ENCODE measurements at places on chromosomes 2 and 18.

GRCh38 chr2:112646102-112646719, 472 bp downstream of the SLC20A1 start:
- DNase-seq, result peak; percentile 37

DNA sequence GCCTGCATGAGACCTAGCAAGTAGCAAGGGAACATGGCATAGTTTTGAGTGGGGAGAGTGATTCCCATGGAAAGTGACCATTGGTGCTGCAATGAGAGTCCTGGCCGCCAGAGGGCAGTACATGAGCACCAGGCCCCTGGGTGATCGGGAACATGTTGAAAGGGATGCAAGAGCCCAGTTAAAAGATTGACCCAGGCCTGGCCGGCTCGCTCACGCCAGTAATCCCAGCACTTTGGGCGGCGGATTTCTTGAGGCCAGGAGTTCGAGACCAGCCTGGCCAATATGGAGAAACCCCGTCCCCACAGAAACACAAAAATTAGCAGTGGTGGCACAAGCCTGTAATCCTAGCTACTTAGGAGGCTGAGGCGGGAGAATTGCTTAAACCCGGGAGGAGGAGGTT, 22.2 kb downstream of the FAP start:
- DNase-seq, result peak; percentile 41

DNA sequence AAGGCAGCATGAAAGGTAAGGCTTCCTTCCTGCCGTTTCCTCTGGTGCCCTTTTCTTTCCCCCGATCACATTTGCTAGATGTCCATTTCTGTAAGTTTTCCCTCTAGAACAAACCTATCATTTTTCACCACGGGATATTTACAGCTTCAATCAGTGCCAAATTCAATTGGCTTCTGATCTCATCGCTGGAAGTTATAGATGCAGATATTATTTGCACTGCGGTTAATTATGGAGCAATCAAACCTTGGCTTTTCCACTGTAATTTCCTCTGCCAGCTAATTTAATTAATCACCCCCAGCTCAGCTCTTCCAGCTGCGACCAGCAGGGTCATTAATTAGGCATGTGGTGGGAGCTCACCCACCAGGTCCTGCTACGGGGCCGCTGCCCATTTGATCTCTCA, 86.1 kb downstream of the GBX2 start:
- DNase-seq, result no peak

DNA sequence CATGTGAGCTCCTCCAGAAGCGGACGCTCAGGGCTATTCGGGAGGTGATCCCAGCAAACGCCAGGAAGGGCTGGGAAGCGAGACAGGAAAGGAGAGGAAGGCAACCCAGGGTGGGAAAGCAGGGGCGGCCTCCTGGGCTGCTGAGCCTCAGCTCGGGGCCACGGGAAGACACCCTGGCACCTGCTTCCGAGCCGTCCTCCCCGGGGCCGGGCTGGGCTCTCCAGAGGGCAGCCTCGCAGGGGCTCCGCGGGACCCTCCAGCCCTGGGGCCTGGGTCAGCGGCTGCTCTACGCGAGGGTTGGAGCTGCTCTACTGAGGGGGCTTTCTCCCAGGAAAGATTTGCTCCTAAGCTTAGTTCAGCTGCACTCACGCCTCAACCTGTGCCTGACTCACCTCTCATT, 34.0 kb downstream of the TIMM21 start:
- DNase-seq, result no peak

DNA sequence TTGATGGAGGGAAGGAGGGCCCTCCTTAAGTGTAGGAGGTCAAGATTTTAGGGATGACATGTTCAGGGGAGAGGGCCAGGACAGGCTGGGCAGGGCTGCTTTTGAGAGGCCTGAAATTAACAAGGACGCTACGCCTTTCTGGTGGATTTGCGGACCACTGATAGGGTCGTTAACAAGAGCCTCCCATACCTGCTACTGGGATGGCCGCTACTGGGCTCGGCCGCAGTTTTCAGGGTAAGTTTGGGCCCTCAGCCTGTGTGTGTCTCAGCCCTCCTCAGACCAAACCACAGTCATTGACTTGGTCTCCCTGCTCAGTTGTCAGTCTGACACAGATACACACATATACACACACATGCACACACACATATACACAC, 180.9 kb downstream of the SMAD2 start:
- no peak for DNase-seq

DNA sequence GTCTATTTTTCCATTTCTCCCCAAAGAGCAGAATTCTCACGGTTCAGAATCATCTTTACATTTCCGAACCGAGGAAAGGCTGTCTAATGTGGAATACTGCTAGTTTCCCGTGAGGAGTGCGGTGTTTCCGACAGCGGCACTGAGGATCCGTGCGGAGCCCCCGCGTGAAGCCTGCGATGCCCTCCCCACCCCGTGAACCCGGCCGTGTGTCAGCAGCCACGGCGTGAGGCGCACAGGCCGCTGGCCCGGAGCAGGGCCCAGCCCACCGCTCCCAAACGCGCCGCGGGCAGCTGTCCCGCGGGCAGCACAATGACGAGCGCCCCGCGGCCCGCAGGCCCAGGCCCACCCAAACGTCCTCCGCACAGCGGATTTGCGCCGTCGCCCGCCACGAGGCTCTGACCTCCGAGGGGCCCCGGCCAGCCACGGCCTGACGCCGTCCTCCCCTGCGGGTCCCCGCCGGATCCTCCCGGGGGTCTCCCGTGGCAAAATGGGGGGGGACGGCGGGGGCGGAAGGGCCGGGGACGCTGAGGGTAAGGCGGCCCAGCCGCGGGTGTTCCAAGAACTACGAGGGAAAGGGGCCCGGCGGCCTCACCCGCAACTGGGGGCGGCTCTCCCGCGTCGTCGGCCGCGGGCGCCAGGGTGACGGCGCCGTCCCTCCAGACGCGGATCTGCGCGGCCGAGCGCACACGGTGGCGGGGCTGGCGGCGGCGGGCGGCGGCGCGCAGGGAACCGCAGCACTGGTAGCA, 796 bp downstream of the SPIRE1 start:
- no peak for DNase-seq

GRCh38 chr2:205744074-205744591, 61.8 kb downstream of the NRP2 start:
- DNase-seq, result no peak

DNA sequence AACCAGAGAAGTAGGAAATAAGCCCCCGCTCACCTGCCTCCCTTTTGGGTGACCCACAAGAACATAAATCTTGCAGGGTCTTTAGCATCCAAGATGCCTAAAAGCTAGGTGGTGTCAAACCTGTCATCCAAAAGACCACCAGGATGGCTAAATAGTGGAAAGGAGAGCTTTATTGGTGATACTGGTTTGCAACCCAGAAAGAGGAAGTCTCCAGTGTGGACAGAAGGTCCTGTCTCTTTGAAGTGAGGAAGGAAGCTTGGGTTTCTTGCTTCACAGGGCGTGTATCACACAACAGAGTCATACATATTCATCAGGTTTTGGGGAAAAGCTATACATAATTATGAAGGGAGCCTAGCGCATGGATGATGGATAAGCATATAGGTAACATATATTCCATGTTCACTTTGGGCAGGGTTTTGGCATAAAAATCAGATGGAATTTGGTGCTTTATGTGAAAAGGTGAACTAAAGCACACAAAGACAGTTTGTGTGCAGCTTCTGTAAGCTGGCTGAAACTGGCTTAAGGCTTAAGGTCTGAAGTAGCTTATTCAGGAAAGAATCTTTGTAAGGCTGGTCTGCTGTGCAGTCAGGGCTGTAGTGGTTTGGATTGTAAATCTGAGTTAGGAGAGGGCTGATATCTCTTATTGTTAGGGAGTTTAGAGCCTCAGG, 102.2 kb upstream of the MSH2 start:
- DNase-seq, result no peak

- no peak for DNase-seq
Measured at GRCh38 chr2:70192516-70192915, 1.7 kb upstream of the C2orf42 start.

- DNase-seq, result no peak
Measured at GRCh38 chr2:8547284-8548064, 134.4 kb upstream of the ID2 start.

GRCh38 chr2:149656996-149657395, 69.4 kb upstream of the MMADHC start:
- no peak for DNase-seq

DNA sequence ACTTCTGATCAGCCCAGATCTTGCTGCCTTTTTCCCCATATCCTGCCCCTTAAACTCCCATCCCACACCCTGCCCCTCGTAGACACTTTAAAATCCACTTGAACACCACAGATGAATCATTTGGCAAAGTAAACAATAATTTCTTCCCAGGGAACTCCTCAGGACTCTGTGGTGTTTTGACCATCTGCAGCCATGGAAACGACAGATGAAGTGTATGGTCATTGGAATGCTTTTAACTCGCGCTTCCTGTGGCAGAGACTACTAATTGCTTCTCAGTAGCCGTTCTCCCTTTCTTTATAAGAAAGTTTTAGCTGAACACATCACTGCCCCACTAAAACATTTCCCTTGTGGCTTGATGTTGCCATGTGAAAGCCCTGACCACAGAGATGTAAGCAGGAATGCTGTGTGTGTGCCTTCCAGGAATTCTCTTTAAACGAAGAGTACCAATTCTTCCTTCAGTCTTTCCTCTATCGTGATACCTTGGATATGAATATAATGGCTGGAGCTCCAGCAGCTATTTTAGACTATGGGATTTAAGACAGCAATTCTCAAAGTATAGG, 92.7 kb upstream of the PARD3B start:
- no peak for DNase-seq

- no peak for DNase-seq
Measured at GRCh38 chr2:203412546-203413331, 84.5 kb downstream of the ABI2 start.

GRCh38 chr2:64137996-64138395, 6.2 kb downstream of the PELI1 start:
- DNase-seq, result no peak

DNA sequence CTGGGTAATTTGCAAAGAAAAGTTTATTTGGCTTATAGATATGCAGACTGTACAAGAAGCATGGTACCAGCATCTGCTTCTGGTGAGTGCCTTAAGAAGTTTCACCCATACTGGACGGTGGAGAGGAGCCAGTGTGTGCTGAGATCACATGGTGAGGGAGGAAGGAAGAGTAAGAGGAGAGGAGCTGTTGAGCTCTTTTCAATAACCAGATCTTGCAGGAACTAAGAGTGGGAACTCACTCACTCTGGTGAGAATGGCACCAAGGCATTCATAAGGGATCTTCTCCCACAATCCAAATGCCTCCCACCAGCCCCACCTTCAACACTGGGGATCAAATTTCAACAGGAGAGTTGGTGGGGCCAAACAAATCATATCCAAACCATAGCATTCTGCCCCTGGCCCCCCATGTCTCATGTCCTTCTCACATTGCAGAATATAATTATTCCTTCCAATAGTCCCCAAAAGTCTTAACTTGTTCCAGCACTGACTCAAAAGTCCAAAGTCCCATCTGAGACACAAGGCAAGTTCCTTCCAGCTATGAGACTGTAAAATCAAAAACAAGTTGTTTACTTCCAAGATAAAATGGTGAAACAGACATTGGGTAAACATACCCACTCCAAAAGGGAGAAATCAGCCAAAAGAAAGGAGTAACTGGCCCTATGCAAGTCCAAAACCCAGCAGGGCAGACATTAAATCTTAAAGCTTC, 11.7 kb upstream of the TMEM37 start:
- no peak for DNase-seq

DNA sequence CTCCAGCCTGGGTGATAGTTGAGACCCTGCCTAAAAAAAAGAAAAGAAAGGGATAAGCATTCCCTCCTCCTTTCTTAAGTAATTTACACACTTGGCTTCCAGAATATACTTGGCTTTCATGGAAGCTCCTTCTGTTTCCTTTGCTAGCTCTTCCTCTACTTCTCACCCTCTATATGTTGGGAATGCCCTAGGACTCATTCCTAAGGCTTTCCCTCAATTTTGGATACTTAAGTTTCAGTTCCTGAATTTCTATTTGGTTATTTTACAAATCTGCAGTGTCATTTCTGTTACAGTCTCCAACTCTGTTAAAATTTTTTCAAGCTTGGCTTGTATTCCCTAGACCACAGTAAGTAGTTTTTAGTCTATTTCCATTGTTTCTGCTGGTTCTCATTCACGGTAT, 23.6 kb downstream of the SP3 start:
- no peak for DNase-seq

- DNase-seq, result no peak
Measured at GRCh38 chr2:40820319-40820718, 368.4 kb upstream of the SLC8A1 start.

- DNase-seq, result no peak
Measured at GRCh38 chr2:180367815-180368214, 360.7 kb upstream of the CWC22 start.

DNA sequence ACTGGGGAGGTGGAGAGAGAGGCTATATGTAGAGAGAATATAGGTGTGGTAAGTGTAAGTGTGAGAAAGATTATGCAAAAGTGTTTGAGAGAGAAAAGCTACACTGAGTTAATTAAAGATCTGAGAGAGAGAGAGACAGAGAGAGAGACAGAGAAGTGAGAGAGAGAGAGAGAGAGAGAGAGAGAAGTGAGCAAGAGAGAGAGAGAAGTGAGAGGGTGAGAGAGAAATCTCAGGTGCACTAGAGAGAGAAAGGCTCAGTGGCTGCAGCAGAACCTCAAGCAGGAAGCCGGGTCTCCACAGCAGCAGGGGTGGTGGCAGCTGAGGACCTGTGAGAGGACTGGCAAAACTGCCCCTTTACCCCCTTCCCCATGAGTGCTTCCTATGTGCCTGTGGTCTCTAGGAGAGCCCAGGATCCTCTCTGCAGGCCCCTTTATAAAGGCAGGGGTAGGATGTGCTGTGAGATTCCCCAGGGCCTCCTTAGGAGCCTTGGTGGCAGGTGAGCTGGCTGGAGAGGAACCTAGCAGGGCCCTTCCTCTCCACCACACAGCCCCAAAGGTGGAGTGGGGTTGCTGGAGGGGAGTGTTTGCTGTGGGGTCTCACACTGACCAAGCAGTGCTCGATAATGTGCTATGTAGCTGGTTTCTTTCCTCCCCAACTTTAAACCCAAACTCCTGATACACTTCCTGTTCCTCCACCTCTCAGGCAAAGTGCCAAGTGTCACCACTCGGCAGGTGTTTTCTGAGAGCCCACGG, 52.6 kb downstream of the SLC4A5 start:
- DNase-seq, result peak; percentile 22

- DNase-seq, result no peak
Measured at GRCh38 chr18:53489266-53489665, 735.2 kb downstream of the MBD2 start.

- no peak for DNase-seq
Measured at GRCh38 chr18:7598167-7599047, 31.3 kb downstream of the PTPRM start.

- no peak for DNase-seq
Measured at GRCh38 chr2:112733871-112734270, 13.1 kb downstream of the NT5DC4 start.

Data from activated T-cell treated with anti-CD3 and anti-CD28 coated beads for 1 hour (primary cell).